ENCODE measurements at places on chromosomes 12 and 14.

DNA sequence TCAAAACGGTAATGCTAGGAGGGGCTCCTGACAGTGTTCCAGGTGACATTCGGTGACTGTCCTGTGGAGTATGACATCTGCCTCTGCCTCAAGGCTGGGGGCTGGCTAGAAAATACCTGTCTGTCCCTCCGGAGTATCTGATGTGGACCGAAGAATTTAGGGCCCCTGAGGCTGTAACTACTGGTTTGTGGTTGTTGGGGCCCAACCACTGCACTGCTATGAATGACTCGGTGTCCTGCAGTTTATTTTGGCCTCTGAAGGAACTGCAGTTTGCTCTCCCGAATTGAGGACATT, 198.9 kb upstream of the CAND1 start:
- DNase-seq = no peak

DNA sequence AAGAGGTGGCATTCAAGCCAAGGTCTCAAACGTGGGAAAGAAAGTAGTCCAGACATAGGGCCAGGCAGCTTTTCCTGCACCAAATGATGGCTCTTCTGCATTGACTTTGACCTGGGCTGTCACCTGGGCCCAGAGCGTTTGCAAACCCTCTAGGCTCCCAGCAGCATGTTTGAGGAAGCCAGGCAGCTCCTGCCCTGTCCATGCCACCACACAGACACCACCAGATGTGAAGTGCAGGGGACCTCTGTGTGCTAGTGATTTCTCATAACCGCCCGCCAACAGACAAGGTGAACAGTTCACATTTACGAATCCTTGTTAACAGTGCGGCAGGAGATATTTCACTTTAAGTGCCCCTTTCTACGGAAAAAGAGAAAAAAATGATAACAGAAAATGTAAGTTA, 49.8 kb upstream of the FAM222A start:
- no peak for DNase-seq

DNA sequence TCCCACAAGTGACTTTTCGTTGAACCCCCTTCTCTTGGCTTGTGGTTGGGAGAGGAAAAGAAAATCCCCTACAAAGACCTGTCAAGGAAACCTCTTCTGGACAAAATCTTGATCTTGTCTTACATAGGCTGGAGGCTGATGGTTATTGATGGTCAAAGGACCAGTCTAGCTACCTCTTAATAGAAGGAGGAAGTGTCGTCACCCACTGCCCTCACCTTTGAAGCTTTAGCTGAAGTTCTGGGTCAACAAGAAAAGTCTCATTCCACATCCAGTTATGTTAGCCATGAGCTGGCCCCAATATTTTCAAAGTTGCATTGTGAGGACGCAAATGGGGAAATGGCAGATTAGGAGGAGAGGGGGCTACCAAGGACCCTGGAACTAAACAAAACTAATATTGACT, 6.2 kb upstream of the KSR2 start:
- DNase-seq = no peak

- no peak for DNase-seq
Observed at GRCh38 chr12:32117316-32117715, 10.7 kb downstream of the BICD1 start.

- DNase-seq = peak; percentile 37
Observed at GRCh38 chr14:76720382-76720813, 40.9 kb upstream of the VASH1 start.

- DNase-seq = no peak
Observed at GRCh38 chr12:126989532-126989931, 1277.4 kb upstream of the TMEM132C start.

All from HuH-7 (cell line).